ENCODE measurements at places on chromosomes 6 and 20.

- no peak for DNase-seq
Observed at GRCh38 chr6:111569951-111570350, 35.7 kb downstream of the TRAF3IP2 start.

GRCh38 chr6:52537001-52537753 is 39.7 kb downstream of the TRAM2 start:
- DNase-seq = no peak

- no peak for DNase-seq
Observed at GRCh38 chr6:160015778-160016684, 47.1 kb downstream of the IGF2R start.

- no peak for DNase-seq
Observed at GRCh38 chr20:61810738-61811135, 254.9 kb downstream of the TAF4 start.

DNA sequence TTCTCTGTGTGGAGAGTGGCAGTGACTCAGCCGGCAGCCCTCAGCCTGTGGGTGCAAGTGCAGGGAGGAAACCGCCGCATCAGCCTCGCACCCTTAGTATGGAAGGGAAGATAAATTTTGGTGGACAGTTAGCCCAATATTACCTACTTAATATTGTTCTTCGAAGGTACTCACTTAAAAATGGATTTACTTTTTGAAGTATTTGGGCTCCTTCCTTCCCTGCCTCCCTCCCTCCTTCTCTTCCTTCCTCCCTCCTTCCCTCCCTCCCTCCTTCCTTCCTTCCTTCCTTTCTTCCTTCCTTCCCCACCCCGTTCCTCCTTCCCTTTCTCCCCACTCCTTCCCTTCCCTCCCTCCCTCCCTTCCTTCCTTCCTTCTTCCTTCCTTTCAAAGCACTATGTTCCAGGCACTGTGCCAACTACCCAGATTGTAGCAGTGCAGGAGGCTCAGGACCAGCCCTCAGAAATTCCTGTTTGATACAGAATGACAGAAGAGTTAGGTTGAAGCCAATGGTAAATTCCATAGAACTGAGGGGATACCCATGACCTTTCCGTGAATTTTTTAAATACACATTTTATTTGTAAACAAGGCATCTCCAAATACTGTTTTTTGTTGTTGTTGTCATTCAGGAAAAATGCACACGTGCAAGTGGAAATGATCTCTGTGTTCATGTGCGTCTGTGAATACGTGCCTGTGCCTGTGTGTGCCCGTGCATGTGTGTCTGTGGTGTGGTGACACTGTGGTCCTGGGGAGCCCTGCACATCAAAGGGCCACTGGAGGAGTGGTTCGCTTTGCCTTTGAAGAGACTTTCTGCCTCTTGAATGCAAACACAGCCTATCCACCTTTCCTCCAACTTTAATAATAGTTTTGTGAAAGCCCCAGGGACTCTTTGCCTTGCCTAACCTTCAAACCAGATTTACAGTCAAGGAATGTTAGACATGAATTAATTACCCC is 141.7 kb downstream of the EDN3 start:
- DNase-seq = no peak

GRCh38 chr6:165181951-165182414 is 127.4 kb downstream of the C6orf118 start:
- no peak for DNase-seq

All from activated T-helper 1 cell treated with Interleukin-2 at 50 U/mL for 16 hours (primary cell).